ENCODE measurements at places on chromosomes 5 and 9.

DNA sequence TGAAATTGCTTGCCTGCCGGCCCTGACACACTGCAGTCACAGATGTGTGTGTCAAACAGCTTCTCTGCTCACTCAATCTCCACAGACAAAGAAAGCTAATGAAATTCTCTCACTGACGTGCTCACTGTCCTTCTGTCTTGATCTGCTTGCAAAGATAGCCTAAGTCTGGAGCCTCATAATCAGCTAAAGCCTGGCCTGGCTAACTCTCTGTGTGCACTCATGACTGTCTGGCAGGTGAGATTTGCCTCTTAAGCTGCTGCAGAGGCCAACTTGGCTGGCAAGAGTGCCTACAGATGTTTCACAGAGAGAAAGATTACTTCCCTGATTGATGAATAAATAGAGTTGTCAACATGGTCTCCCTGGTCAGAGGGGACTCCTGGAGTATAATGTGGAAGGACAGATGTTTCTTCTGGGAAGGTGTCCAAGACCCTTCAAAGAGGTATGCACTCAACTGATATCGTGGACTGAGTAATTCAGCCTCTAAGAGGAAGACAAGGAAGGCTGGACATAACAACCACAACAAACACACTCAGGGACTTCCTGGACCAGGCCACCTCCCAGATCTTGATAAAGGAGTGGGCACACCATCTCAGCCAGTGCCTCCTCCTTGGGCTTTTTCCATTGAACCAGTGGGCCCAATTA is 362.0 kb downstream of the SPOCK1 start:
- DNase-seq = no peak

DNA sequence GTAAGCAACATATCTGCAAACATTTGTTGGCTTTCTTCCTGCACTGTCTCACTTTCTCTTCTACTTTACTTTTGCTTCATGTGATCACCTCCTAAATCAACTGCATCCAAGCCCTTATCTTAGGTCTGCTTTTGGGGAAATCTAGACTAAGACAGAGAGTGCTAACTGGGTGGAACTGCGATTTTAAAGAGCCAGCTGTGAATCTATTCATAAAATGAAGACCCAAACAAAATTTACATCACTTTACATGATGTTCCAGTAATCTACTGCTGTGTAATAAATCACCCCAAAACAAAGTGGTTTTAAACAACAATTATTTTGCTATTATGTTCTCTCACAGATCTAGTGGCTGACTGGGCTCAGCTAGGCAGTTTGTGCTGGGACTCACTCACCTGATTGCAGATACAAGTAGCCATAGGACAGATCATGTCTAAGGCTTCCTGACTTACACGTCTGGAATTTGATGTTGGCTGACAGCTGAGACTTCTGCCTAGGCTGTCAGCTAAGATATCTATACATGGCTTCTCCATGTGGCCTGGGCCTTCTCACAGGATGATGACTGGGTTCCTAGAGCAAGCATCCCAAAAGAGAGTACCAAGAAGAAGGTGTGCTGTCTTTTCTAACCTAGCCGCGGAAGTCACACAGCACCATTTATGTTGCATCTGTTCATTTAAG is 145.1 kb upstream of the TBCA start:
- no peak for DNase-seq

DNA sequence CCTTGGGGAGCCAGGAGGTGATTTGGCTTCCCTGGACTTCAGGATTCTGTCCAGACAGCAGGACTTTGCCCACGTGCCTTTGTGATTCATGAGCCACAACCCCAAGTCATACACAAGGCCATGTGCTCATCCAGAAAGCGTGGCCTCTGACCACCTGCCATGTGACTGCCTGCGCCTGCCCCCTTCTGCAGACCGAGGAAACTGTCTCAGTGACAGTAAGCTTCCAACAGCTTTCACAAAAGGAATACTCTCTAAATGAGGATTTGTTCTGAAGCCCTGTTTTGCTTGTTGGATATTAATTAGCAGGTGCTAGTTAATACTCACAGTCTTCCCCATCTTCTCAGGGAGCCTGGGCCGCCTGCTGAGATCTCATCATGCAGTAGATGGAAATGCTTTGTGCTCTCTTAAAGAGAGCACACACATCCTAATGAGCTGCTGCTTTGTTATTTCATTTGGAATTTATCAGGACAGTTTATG is 36.9 kb upstream of the ANGPTL2 start:
- no peak for DNase-seq

- DNase-seq = no peak
Measured at GRCh38 chr5:6350277-6351090, 27.9 kb downstream of the MED10 start.

DNA sequence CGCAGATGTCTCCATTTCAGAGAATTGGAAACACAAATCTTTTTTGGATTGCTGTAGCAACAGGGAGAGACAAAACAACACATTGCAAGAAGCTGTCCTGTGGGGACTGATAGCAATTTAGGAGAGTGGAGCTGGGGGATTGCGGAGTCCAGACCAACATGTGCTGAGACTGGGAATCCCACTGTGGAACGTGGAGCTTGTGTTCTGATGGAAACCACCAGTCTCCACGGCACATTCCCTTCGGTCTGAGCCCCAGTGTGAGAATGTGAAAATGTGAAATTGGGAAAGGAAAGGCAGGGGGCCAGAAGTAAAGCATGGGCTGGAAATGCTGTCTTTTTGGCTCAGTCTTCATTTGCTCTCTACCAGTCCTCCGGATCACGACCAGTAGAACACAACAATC is 348.8 kb upstream of the TNC start:
- DNase-seq = peak; percentile 4

DNA sequence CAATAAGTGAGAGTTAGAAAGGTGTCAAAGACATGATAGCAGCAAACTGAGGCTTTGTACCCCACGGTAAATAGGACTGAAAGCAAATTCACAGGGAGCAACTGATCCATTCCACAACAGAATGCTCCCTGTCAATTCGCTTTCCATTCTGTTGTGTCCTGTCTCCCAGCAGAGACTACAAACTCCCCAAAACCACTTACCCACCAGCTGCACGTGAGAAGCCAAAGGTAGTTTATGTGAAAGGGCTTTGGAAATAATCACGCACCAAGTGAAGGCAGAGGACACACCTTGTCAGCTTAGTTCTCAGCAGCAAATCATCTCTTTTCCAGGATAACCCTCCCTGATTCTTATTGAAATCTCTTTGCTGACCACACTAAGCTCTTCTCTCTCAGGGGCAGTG is 46.6 kb upstream of the IL17B start:
- DNase-seq = no peak

DNA sequence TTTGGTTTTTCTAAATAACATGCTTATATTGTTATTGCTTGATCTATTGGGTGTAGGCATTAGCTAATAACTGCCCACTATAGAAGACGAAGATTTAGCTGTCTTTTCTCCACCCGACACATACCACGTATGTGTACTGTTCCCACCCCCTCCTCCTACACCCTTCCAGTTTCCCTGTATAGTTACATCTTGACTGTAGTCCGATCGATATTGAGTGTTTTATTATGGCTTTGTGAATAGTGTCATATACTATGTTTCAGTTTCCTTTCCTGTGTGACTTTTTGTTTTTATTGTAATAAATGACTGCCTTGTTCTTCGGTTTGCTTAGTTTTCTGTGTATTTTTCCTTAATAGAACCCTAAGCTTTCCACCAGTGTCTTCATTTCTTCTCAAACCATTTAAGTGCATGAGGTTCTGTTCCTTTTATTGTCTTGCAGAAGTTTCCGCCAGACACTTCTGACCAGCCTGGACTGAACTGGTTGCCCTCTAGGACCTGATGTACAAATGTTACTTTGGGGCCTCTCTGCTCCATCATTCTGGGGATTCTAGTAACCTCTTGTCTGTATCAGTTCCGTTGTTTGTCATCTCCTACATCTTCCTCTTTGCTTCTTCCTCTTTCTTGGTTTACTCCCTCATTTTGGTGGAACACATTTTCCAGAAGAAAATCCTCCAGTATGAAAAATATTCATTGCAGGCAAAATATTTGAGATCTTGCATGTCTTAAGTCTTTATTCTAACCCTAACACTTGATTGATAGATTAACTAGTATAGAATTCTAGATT is 61.8 kb downstream of the PRKACG start:
- DNase-seq = no peak

DNA sequence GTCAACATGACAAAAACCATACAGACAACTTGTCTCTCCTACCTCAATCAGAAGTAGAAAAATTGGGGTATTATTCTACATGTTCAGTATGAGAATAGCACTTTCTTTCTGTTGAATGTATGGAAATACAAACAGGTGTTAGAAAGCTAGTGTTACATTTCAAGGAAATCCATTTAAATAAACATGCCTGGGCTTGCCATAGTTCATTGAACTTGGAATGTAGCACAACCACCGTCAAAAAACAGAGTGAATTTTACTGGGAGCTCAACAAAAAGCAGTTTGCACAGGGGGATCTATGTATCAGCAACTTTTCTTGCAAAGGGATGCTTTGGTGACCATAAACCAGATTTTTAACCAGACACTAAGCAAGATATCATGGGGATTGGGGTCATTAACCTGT is 307.9 kb upstream of the SMARCA2 start:
- no peak for DNase-seq

DNA sequence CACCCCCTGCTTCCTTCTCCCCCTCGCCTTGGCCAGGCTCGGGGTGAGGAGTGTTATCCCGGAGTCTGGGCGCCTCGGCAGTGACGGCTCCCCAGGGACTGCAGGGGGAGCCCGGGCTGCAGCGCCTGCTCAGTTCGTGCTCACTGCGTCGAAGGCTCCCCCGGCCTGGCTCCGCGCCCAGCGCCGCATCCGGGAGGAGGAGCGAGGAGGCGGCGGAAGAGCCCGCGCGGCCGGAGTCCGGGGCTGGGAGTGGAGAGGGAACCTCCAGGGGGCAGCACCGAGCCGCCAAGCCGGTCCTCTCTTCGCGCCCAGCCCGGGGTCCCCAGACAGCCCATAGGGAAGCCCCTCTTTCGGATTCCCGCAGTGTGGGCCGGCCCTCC is 1.3 kb upstream of the EGR1 start:
- peak; percentile 99 for DNase-seq

GRCh38 chr5:97162045-97162444 is 19.6 kb upstream of the LIX1 start:
- peak; percentile 76 for DNase-seq

- DNase-seq = no peak
Measured at GRCh38 chr9:123434619-123435240, 78.7 kb downstream of the CRB2 start.

DNA sequence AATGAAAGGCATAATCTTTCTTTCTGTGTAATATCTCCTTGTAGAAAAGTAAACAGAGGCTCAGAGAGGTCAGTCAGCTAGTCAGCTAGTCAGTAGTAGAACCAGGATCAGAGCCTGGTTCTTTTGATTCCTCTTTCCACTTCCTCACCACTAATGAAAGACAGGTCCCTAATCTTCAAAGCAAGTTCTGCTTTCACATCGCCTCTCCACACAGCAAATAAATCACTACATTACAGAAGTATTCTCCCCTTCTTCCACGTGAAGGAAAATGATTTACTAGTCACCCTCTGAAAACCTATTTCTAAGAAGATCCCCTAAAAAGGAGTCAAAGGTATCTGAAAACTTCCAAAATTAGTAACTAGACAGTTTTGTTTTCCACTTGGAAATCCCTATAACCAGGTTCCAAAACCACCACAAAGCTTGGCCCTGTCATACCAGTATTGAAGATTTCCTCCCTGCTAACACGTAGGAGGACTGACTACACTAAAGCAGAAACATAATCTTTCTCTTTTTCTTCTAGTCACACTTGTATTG is 140.5 kb upstream of the TARS1 start:
- DNase-seq = no peak
